ENCODE measurements at places on chromosomes 13 and 19. TPM values are rescaled to one million over a fixed set of nuclear protein-coding genes. Genes with fewer than 3 reads are reported as not detected.

Gene KIR3DL2
- total RNA-seq = 0.17 TPM

Gene COX6B2
- 0.57 TPM for total RNA-seq

Gene STARD13
- 0.31 TPM for total RNA-seq

Gene STOML3
- not detected for total RNA-seq

Gene GFY
- total RNA-seq = not detected

Gene THSD1
- not detected for total RNA-seq

Gene NLRP11
- total RNA-seq = not detected

Gene SULT2A1
- total RNA-seq = not detected

Gene MADCAM1
- 0.24 TPM for total RNA-seq

Gene KLK14
- 0.79 TPM for total RNA-seq

Gene CCNA1
- 0.59 TPM for total RNA-seq

Gene IGFL1
- not detected for total RNA-seq

Gene ADGRE3
- not detected for total RNA-seq

Gene ZNF780B
- 9.8 TPM for total RNA-seq

Gene ZSCAN1
- not detected for total RNA-seq

Gene ZNF534
- not detected for total RNA-seq

Gene FLT1
- total RNA-seq = 21.8 TPM

Gene NLRP9
- total RNA-seq = not detected

Gene MYH14
- not detected for total RNA-seq

Gene OR7G1
- not detected for total RNA-seq

Gene IL11
- not detected for total RNA-seq

Gene OR2Z1
- not detected for total RNA-seq
